ENCODE measurements at places on chromosomes 6 and 20.
A peak's percentile ranks its signal among the peaks of the same experiment; 100 is the strongest.

DNA sequence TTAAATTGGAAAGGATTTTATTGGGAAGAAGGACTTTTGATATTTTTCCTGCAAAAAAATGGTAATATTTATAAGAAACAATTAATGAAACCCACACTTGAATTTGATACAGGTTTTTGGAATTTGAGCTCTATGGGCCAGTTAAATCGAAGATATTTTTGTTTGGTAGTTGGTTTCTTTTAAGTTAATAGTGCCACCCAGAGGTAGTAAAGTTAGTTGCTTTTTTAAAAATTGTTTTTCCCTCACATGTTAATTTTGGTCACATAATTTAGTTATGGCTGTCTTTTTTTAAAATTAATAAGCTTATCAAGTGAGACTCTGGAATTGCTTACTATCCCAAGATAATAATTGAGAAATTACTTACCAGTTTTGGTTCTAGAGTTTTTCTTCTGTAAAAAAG lies 7.1 kb downstream of the PRIM2 start:
- DNase-seq: no peak

- no peak for DNase-seq
Measured at GRCh38 chr6:111805511-111806164, 67.6 kb downstream of the FYN start.

GRCh38 chr20:32945710-32946221 lies 58.5 kb downstream of the SUN5 start:
- peak; percentile 76 for DNase-seq

- DNase-seq: peak; percentile 76
Measured at GRCh38 chr20:14957402-14957801, 620.0 kb upstream of the FLRT3 start.

- DNase-seq: no peak
Measured at GRCh38 chr6:45428727-45429126, 51.0 kb upstream of the SUPT3H start.

DNA sequence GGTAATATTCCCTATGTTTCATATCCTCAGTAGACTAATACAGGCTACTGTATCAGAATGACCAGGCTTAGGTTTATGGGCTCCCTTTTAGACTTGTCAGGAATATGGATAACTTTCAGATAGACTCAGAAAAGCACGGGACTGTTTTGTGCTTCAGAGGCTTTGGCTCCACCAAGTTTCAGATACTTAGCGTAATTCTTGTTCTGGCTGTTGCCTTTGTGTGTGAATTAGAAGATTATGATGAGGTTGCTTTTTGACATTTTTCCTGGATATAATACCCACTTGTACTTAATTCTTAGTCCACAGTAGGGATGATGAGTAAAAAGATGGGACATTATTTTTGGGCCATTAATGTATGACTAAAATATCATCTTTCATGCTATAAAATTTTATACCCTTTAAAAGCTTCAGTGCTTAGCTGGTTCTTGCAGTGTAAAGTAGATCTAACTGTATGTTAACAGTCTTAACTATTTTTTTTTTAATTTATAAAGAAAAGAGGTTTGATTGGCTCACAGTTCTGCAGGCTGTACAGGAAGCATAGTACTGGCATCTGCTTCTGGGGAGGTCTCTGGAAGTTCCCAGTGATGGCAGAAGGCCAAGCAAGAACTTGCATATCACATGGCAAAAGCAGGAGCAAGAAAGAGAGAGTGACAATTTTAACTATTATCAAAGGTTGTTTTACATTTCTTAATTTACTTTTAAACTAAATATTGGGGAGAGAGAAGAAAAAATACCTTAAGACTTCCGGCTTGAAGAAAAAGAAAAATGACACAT lies 120.7 kb downstream of the ZFAND3 start:
- no peak for DNase-seq

- DNase-seq: no peak
Measured at GRCh38 chr6:108581237-108581931, 20.7 kb downstream of the FOXO3 start.

GRCh38 chr20:35952480-35953386 lies 1.6 kb downstream of the SCAND1 start:
- DNase-seq: peak; percentile 41

DNA sequence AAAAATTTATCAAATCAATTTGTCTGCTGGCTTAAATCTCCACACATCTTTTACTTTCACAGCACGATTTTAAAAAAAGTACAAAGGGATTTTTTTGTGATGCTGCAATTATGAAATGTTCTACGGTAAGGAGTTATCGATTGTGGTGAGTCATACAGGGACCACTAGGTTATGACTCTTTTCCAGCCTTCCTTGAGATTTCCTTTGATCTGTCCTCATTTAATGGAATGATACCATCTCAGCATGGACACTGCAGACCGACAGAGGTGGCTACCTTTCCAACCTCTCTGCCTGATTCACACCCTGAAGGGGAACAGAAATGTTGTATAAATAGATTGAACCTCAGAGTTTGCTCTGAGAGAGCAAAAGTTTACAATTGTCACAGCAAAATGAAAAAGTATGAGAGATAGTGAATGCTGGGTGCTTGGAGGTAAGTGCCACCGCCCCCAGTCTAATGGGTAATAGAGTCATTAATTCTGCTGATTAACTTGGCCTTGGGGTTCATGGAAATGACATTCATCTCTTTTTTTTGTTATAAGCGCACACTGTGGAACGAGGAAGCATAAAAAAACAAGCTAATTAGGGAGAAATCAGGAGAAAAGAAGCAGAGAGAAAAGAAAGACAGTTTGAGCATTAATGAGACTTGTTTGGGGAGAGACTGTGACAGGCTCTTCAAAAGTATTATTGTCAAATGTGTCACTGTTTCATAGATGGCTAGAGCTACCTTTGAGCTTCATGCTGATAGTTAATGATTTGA lies 306.0 kb downstream of the RNF144B start:
- DNase-seq: no peak

DNA sequence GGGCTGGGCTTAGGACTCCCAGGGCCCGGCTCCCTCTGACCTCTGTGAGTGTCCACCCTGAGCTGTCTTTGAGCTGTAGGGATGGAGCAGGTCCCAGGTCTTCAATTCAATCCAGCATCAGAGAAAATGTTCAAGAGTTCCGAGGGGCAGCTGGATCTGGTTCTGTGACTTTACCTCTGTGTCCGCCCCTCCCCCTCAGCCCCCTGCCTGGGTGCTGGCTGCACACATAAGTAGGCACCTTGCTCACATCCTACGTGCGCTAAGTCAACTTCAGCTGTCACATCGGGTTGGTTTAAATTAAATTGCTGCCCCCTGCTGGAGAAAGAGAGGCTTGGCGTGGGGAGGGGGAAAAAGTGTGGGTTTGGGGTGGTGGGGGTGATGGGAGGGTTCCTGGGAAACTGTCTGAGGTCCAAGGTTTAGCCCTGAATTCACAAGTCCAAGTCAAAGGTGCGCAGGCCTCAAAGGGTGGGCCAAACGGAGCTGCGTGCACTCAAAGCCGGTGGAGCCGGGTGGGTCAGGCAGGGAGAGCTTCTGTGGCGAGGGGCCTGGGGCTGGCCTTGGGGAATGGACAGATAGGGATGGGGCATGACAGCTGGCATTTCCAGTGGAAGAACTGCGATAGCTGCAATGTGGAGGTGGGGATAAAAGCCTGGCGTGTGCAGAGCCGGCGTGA lies 3.0 kb downstream of the WFDC5 start:
- DNase-seq: peak; percentile 64

DNA sequence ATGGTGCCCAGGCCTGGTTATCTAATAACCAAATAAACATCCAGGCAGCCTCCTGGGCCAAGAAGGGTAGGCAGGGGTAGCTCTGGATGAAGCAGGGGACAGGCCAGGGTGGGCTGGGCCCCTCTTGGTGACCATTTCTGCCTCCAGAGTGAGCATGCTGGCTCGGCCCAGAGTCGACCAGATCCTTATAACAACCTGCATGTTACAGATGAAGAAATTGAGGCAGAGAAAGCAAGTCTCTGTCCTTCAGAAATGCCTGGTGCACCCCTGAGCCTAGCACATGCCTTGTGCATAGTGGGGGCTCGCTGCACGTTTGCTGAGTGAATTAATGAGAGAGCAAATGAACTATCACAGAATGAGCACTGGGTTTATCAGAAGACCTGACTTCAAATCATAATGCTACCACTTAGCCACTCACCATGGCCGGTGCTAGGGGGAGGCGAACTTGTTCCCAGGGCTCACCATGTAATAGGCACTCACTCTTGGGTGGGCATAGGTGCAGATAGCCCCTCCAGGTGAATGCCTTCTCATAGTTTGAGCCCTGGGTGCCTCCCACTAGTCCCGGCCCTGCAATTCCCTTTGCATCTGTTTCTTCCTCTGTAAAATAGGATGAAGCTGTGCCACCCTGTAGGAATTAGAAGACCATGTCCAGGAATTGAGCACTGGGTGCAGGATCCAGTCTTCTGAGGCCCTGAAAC lies 3.8 kb upstream of the APCDD1L start:
- DNase-seq: no peak

GRCh38 chr6:52400313-52401041 lies 19.7 kb upstream of the EFHC1 start:
- DNase-seq: no peak

GRCh38 chr6:102068349-102068929 lies 674.9 kb downstream of the GRIK2 start:
- no peak for DNase-seq

DNA sequence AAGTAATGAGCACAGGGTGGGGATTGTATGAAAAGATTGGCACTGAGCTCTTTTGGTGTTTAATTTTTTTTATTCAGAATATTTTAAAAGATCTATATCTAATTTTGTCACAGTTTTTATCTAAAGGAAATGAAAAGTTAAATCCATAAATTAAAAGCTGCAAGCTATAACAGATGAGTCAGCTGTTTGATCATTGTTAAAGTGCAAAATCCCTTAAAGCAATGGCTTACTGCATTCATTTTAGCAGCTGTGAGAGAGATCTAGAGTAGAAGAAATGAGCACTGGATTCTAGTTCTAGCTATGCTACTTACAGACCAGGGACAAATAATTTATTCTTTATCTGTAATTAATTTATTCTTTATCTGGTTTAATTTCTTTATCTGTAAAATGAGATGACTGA lies 245.9 kb downstream of the CD109 start:
- no peak for DNase-seq

GRCh38 chr6:31293343-31293742 lies 21.5 kb upstream of the HLA-C start:
- peak; percentile 57 for DNase-seq

DNA sequence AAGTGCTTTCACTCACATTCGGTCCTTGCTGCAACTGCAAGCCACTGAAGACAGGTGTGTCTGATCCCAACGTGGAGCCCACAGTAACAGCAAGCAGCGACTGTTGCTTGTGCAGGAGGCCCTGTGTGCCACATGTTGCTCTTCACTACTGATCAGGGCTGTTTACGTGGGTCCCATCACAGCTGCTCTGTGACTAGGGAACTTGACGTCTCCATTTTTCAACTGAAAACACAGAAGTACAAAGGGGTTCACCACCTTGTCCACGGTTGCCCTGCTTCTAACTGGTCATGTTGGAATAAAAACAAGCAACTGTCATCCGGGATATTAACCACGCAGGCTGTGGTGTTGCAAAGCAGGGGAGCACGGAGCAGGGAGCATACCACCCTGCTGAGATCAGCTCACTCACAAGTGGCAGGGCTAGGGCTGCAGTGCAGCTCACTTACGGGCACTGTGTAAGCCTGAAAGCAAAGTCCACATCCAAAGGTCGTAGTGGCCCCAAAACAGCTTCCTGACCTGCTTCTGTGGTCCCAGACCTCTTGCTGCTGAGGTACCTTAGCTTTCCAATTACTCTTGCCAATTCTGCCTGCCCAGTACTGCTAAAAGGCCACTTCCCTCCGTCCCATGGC lies 105.8 kb upstream of the DUSP22 start:
- no peak for DNase-seq

GRCh38 chr20:39453890-39454289 lies 491.7 kb downstream of the DHX35 start:
- peak; percentile 8 for DNase-seq

DNA sequence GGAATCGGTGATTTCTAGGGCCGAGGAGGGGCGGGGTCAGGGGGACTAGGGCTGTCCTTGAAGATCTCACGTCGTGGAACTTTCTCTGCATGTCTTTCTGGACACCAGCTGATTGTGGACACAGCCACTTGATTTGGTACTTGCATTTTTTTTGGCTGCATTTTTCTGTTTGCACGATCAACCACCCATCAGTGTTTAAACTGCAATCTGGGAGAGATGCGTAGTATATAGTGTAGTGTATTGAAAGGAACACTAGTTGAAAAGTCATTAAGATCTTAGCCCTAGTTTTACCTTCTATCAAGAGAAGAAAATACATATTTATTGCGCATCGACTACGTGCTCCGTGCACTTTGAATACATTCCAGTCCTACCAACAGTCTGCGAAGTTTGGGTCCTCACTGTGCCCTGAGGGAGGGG lies 657 bp downstream of the NT5DC1 start:
- DNase-seq: no peak

DNA sequence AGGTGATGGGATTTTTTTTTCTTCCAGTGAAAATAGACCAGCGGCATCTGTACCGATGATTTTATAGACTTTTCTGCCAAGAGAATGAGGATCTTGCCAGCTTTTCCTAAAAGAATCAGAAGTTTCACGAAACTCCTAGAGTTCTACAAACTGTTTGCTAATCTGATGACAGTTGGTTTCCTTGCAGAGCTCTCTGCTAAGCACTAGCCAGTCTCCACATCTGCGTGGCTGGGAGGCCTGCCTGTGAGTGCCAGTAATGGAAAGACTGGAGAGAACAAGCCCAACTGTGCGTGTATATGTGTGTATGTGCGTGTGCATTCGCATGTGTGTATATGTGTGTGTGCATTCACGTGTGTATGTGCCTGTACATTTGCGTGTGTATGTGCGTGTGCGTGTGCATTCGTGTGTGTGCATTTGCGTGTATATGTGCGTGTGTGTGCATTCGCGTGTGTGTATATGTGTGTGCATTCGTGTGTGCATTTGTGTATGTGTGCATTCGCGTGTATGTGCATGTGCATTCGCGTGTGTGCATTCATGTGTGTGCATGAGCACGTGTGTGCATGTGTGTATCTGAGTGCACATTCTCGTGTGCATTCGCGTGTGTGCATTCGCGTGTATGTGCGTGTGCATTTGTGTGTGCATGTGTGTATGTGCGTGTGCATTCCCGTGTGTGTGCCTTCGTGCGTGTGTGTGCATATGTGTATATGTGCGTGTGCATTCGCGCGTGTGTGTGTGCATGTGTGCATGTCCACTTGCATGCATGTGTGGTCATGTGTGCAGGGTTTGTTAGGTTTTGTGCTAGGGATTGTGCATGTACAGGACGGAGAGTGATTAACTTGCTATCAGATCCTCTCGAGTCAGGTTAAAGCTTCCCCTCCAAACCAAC lies 379.4 kb downstream of the TAF4 start:
- no peak for DNase-seq

DNA sequence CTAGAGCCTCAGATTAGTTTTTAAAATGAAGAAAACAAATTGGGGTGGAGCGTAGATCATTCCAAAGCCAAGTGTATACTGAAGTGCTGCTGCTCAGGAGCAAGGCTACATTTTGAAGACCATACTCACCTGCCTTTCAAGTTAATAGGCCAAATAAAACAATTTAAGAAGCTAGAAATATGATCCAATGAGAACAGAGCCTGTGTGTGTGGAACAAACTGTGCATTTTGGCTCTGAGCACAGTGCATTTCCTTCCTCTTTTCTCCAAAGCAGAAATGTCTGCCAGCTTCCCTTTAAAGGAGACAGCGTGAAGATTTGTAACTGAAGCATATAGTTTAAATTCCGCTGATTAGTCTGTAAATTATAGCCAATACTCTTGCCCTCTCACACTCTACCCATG lies 3.2 kb upstream of the IFNGR1 start:
- DNase-seq: no peak

- DNase-seq: peak; percentile 55
Measured at GRCh38 chr6:127397729-127398630, 54.6 kb upstream of the ECHDC1 start.

Measured in mesendoderm (in vitro differentiated cells).